Activated CD4-positive, alpha-beta T cell treated with anti-CD3 and anti-CD28 coated beads, Interleukin-2, amount 50 U/mL, for 4 hours (primary cell): ENCODE measurements at places on chromosomes 7 and 10.

DNA sequence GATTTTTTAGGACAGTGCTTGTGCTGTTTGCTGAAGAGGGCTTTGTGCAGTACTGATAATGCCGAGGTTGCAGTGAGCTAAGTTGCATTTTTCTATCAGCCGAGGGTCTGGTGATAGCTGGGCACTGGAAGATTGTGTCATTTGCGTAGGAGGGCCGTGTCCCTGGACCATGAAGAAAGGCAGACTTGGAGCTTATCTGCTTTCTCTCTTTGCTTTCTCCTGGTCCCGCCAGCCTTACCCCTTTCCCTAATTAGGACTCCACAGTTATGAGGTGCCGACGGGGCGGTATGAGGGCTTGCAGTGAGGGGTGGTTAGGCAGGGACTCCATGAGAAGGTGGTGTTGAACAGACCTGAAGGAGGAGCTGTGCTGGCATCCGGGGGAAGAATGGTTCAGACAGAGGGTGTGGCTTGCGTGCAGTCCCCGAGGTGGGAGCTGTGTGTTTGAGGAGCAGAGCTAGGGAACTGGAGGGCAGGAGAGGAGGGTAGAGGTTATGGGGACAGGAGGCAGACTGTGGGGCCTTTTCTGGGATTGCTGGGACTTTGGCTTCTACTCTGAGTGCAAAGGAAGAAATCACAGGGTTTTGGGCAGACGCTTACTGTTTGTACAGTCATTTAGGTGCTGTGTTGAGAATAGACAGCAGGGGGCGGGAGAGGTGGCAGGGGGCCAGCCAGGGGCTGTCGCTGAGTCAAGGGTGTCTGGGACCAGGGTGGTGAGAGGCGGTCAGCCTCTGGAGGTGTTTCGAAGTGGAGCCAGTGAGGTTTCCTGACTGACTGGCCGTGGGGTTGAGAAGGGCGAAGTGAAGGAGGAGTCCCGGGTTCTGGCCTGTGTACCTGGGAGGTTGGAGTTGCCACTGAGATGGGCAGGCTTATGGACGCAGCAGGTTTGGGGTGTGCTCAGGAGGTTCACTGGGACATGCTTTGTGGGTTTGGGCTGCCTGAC is 43.4 kb downstream of the PRF1 start:
- peak; percentile 61 for DNase-seq

DNA sequence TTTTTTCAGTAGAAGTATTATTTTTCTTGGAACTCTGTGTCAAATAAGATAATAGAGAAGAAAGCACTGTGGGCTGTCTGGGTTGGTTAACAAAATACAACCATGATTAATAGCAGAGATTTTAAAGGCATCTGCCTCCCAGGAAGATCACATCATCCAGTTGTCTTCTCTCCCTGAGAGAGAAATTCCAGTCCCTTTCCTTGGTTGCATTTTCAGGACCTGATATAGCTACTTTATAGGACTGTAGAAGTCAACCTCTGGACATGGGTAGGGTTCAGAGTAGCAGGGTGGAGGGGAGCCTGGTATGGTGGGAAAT is 309.9 kb upstream of the IGFBP3 start:
- no peak for DNase-seq

GRCh38 chr10:77004917-77005564 is 632.6 kb downstream of the KCNMA1 start:
- no peak for DNase-seq

DNA sequence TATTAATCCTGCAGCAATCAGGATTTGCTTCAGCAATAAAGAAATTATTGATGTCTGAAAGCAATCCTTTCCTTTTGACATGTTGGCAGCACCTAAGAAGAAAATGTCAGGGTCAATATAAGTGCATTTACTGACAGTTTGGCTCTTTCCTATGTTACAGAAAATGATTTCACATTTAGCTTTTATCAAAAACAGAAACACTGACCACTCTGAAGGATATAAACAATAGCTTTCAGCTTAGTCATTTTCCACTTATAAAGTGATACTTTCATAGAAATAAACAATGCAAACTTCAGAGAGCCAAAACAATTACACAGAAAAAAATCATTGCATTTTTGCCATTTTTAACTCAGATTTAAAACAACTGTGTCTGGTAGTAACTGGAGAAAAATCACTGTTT is 325.6 kb upstream of the KAT6B start:
- DNase-seq, result no peak

DNA sequence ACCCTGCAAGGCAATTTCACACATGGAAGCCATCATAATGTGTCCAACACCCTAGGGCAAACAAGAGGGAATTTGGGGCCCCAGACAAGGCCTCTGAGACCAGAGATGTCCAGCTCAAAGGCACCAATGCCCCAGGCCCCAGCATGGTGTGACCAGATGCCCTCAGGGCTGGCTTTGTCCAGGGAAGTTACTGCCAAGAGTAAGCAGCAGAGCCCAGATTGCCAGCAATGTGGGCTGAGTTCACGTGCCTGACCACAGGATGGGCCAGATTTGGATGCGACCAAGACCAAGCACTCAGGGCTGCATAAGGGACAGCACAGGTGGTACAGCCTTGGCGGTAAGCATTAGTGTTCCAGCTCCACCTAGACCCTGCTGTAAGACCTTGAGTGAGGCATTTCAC is 12.7 kb downstream of the MYOF start:
- DNase-seq, result no peak

GRCh38 chr10:34581801-34582532 is 233.1 kb downstream of the PARD3 start:
- no peak for DNase-seq

DNA sequence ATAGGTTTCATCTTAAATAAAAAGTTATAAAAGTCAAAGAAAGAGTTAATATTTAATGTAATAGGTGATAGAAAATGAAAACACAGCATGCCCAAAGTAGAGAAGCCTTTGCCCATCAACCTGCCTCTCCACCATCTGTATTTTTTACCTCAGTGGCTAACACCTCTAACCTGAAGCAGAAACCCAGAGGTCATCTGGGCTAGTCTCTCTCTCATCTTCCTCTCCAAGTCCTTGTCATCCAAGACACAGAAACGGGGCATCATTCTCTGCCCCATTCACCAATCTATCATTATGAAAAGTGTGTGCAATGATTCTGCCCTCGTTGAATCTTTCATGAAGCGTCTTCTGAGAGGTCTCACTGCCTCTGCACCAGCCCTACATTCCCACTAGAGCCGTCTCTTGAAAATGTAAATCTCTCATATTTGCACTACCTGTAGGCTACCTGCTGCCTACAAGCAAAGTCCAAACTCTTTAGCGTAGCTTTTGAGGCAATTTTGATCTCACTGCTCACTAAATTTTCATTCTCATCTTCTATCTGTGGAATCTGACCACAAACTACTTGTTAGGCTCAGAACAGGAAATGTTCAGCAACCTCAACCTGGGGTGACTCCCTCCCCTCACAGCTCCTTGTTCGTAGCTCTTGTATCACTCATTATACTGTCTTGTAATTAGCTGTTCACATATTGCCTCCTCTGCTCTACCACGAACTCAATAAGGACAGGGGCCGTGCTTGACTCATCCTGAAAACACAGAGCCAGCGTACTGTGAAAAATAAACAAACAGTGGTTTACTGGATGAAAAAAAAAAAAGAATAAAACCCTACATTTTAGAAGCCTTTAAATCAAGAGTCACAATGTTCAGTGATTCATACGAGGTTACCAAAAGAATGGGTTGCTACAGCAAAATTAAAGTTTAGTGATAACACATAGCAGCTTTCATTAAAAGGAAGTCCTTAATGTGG is 83.1 kb downstream of the CTNNA3 start:
- peak; percentile 30 for DNase-seq

DNA sequence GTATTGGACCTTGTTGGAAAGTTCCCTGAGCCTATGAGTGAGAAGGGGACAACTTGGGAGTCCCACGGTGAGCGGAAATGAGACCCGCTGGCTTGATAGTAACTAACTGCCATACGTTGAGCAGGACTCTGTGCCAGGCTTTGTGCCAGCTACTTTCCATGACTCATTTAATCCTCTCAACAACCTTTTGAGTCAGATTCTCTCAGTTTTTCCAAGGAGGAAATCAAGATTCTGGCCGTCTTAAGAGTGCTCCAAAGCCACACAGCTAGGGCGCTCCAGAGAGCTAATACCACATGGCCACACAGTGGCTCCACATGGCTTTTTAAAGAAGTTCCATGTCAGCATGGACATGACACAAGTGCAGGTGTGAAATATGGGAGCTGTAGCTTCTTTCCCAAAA is 55.7 kb downstream of the NOD1 start:
- no peak for DNase-seq

DNA sequence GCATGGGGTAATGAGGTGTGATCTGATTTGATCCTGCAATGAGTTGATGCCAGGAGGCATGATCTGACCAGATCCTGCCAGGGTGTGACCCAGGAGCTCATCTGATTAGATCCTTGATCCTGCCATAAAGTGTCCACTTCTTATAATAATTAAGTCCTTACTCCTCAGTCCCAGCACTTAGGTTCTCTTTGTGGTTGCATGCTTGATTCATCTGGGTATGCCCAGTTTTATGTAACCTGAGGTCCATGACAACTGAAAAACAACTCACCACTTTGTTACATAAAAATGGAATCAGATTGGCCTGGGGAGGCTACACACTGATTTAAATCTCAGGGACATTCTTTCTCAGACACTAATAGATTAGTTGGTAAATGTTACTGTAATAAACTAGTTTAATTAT is 19.1 kb downstream of the ACADSB start:
- DNase-seq, result no peak

GRCh38 chr7:150993511-150993910 is 2.7 kb downstream of the NOS3 start:
- no peak for DNase-seq

- DNase-seq, result no peak
Measured at GRCh38 chr10:77620731-77621130, 16.9 kb downstream of the KCNMA1 start.

DNA sequence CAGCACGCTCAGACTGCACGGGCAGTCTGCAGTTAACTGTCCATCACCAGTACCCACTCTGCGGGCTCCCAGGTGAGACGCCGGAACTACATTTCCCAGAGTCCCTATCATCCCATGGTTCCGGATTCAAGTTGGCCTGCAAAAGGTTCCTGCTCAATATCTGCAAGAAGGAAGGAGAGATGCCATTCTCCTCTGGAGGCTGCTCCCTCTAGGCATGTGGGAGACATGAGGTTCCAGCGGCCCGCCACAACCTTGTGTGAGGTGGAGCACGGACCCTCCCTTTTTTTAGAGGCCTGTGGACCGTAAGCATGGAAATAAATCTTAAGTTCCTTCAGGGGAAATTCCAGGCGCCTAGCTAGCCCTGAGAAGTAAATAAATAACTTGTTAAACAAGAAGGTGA is 29.7 kb downstream of the NUP42 start:
- no peak for DNase-seq

GRCh38 chr10:103767756-103768155 is 87.6 kb downstream of the SH3PXD2A start:
- no peak for DNase-seq

- DNase-seq, result no peak
Measured at GRCh38 chr7:1050956-1051690, 6.8 kb downstream of the GPR146 start.

- DNase-seq, result no peak
Measured at GRCh38 chr7:94578614-94579013, 69.0 kb downstream of the CASD1 start.

GRCh38 chr7:63899691-63900393 is 98.8 kb upstream of the ZNF722 start:
- peak; percentile 73 for DNase-seq

- DNase-seq, result no peak
Measured at GRCh38 chr10:22435650-22436049, 90.4 kb downstream of the SPAG6 start.

GRCh38 chr10:78584681-78585080 is 484.1 kb upstream of the ZMIZ1 start:
- DNase-seq, result no peak

DNA sequence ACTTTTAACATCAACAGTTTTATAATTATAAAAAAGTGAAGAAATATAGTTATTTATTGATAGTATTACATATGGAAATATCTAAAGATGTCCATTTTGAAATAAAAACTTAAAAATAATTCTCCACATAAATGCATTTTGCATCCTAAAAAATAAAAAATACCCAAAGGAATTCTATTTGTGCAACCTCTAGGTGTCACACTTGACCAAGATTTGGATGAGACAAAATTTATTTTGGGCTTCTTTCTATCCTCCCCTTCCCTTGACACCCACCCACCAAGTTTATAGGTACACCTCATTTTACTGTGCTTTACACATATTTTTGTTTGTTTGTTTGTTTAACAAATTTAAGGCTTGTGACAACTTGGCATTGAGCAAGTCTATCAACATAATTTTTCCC is 3.3 kb upstream of the THSD7A start:
- DNase-seq, result no peak

DNA sequence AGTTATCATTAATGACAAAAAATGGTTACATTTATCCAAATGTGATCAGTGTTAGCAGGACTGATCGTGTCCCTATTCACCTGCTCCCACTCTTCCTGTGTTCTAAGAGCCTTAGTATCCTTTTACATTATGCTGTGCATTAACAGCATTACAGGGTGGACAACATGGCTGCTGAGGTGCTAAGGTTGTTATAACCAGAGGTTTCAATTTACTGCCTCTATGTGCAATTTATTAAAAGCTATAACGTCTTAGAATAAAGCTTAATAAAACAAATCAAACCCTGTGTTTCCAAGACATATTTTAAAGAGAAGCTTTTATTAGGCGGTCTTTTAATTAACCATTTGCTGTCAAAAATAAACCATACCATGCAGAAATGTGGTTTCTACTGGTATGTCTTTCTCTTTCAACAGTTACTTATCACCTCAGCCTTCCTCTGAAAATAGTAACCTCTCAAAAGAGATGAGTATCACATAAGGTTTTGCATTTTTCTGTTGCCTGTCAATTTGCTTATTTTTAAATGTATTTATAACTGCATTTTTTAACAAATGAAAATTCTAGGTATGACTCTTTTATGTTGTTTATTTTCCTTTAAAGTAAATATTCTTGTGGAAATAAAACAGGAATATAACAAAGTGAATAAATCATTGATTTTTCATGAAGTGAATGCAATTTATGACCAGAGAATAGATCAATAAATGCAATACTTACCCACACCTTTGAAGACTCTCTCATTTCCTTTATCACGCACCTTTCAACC is 849.8 kb upstream of the SORCS1 start:
- no peak for DNase-seq

GRCh38 chr7:40380111-40380510 is 245.3 kb downstream of the SUGCT start:
- no peak for DNase-seq

- no peak for DNase-seq
Measured at GRCh38 chr7:78111386-78111785, 312.8 kb downstream of the PHTF2 start.

- no peak for DNase-seq
Measured at GRCh38 chr7:140206616-140207389, 30.0 kb upstream of the KDM7A start.

DNA sequence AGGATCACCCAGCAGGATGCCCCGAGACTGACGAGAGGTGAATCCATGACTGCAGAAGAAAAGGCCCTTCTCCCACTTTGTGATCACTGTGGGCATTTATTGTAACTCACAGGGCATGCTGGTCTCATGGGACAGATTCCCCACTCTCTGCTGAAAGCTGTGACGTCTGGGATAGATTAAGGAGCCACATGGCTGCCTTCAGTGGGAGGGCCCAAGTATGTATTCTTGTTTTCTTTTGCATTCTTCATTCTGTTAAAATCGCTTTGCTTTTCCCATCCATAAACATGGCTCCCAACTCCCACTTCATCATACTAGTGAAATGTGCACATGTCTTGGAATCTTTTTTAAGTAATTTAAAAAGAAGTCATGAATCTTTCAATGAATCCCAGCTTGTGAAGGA is 67.2 kb downstream of the FAM107B start:
- DNase-seq, result no peak
